ENCODE measurements at places on chromosomes 1 and 21. TPM values are rescaled to one million over a fixed set of nuclear protein-coding genes. Genes with fewer than 3 reads are reported as not detected.

DNA sequence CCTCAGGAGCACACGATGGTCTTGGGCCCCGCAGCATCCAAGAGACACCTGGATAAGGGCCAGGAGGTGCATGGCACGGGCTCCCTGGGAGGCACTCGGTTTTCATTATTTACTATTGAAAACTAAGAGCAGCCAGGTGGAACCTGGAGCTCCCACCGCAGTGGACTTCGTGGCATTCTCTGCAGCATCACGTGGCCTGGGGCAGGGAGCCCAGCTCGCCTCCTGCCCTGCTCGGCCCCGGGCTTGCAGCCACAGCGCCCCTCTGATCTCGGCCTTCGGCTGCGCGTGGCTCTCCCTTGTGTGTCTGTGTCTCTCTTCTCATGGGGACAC lies 121.6 kb downstream of the SIK1 start:
- peak; percentile 50 for DNase-seq

The CNKSR1 gene
- total RNA-seq: 21.6 TPM

DNA sequence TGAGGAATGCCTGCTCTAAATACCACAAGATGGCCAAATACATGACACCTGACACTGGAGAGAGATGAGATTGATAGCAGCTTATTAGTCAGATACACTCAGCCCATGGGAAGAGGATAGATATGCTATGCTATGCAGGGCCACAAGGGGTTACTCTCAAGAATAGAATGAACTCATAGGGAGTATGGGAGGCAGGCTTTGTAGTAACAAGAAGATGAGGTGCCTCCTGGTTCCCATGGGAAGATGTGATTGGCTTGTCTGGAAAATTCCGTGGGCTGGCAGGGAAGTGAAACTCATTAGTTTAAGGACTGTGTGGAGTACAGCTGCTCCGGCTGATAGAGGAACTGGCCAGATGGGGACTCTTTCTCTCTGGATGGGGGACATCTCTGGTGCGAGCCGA lies 16.5 kb downstream of the CCDC30 start:
- no peak for DNase-seq

DNA sequence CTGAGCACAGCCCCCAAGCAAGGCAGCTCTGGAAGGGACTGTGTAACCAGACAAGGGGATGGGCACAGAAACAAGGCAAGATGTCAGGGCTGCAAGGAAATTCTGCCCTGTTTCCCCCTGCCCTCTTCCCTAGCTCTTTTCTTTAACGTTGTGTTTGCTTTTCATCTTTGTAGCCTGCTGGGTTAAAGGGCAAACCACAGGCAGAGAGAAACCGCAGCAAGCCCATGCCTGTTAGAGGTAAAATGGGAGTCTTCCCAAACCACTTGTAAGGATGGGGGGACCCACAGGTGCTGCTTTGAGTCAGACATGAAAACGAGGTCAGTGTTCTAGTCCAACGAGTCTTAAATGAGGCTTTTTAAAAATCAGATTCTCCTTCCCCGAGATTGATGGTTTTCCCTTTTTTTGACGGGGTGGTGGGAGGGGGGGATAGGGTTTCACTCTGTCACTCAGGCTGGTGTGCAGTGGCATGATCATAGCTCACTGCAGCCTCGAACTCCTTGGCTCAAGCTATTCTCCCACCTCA lies 13.3 kb downstream of the TGFBR3 start:
- DNase-seq: no peak

DNA sequence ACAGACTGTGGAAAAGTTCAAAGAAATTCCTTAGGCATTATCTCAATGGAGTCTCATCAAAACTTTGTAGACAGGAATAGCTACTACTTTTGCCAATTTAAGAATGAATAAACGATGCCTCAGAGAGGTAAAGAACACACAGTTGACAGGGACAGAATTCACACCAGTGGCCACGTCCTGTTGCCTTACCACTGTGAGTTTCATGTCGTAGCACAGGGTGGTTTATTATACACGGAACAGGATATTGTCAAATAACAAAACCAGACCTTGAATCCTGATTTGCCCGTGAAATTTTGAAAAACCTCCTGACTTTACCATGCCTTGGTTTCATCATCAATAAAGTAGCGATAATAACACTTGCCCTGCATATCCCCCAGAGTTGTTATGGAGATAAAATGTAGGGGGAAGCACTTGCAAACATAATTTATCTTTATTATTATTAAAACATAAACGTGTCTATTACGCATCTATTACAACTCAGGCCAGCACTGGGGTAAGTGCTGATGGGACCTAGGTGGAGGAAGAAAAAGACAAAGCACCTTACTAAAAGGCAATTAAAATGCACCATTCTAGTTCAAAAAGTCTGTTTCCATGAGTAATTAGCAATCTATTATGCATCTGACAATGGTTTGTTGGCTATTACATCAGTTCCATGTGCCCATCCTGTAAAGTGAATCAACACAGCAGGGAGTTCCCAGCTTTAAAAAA lies 408.1 kb upstream of the RUNX1 start:
- DNase-seq: no peak

DNA sequence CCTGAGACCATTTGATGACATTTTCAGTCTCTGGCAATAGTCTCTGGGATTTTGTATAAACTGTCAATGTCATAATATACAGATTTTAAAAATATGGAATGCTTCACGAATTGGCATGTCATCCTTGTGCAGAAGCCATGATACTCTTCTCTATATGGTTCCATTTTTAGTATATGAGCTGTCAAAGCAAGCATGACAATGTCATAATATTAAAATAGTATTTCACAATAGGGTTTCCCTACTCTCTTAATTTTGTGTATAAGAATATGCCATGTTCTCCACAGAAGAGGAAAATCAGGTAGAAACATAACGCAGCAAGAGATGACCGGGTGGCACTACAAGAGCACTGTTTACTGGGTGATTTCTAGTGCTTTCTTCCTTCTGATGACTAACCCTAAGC lies 8.3 kb upstream of the DIPK1A start:
- no peak for DNase-seq

The B3GALNT2 gene
- 20.1 TPM for total RNA-seq

The TFAP2E gene
- total RNA-seq: 1.9 TPM

- DNase-seq: no peak
Observed at GRCh38 chr1:91015794-91016550, 5.9 kb downstream of the ZNF644 start.

The INSRR gene
- not detected for total RNA-seq

DNA sequence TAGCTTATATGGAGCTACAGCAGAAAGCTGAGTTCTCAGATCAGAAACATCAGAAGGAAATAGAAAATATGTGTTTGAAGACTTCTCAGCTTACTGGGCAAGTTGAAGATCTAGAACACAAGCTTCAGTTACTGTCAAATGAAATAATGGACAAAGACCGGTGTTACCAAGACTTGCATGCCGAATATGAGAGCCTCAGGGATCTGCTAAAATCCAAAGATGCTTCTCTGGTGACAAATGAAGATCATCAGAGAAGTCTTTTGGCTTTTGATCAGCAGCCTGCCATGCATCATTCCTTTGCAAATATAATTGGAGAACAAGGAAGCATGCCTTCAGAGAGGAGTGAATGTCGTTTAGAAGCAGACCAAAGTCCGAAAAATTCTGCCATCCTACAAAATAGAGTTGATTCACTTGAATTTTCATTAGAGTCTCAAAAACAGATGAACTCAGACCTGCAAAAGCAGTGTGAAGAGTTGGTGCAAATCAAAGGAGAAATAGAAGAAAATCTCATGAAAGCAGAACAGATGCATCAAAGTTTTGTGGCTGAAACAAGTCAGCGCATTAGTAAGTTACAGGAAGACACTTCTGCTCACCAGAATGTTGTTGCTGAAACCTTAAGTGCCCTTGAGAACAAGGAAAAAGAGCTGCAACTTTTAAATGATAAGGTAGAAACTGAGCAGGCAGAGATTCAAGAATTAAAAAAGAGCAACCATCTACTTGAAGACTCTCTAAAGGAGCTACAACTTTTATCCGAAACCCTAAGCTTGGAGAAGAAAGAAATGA lies 37.6 kb downstream of the CENPF start:
- no peak for DNase-seq

DNA sequence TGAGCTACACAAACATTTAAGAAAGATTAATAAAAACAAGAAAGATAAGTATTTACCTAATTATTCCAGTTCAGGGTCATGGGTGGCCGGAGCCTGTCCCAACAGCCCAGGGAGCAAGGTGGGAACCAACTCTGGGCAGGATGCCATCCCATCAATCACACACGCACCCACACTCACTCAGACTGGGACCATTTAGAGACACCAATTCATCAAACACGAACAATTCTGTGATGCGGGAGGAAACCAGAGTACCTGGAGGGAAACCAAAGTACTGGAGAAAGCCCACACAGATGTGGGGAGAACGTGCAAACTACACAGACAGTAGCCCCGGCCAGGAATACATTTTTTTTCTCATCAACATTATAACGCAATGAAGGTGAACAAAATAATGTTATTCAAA lies 16.2 kb downstream of the WASF2 start:
- no peak for DNase-seq

The C1orf74 gene
- 0.96 TPM for total RNA-seq

- no peak for DNase-seq
Observed at GRCh38 chr1:173168941-173169340, 38.2 kb downstream of the TNFSF4 start.

DNA sequence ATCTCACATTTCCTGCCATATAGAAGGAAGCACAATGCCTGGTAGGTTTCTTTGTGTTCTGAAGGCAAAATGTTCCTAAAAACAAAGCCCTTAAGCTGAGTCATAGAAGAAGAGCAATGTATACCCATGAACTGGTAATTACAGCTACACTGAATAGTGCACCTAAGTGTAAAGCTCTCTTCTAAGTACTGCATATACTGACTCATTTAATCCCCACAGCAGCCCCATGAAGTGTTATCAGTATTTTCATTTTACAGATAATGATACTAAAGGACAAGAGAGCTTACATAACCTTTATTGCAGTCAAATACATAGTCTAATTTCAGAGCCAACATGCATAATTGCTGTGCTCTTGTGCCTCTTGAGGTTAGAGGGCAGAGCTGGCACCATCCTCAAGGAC lies 239.9 kb downstream of the DPYD start:
- DNase-seq: no peak

DNA sequence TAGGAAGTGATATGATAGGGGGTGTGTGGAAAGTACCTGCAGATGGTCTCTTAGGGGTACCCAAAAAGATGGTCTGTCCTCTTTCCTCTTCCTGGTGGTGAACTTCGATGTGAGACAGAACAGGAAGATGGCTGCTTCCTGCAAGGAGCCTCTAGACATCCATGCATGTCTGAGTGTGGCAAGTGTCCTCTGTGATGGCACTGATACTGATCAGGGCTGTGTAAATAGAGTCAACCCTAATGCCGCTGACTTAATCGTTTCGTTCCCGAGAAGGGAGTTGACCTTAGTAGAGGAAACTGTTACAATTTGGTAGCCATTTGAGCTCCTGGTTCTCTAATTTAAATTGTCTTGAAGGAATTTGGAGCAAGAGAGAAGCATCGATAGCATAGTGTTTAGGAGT lies 168.6 kb downstream of the VPS13D start:
- DNase-seq: no peak

The KCNJ6 gene
- total RNA-seq: 0.06 TPM

DNA sequence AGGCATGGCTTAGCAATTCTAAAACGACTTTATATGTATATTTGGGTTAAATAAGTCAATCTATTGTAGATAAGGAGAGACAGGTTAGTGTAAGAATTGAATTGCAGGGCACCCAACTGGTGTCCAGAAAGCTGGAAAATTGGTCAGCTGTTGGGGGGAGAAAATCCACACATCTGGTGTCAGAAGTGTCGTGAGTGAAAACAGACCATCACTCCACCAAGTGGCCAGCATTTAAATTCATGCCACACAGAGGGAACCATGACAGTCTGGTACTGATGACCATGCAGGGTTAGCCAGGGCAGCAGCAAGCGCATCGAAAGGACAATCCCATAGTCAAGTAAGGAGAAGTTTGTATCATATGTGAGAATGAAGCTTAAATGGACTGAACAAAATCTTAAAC lies 11.7 kb downstream of the LAX1 start:
- DNase-seq: no peak

DNA sequence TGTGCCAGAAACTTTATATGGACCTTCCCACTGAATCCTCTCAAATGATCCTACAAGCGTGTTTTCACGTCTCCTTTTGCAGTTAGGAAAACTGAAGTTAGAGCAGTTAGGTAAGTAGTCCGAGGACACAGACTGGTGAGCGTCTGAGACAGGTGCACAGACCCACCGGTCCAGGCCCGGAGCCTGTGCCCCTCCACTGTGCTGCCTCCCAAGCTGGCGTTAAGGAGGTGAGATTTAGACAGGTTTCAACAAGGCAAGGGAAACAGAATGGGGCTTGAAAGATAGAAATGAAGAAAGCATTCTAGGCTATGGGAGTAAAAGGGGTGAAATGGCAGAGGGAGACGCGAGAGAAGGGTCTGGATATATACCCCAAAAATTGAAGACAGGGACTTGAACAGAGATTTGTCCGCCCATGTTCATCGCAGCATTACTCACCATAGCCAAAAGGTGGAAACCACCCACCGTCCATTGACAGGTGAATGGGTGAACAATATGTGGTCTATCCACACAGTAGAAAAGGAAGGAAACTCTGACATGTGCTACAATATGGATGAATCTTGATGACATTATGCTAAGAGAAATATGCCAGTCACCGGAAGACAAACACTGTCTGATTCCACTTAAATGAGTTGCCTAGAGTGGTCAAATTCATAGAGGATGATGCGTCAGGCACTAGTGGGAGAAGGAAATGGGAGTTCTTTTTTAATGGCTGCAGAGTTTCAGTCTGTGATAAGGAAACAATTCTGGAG lies 15.7 kb upstream of the PKP1 start:
- no peak for DNase-seq

The ZNF496 gene
- 28.0 TPM for total RNA-seq

The SYPL2 gene
- total RNA-seq: 3.1 TPM

DNA sequence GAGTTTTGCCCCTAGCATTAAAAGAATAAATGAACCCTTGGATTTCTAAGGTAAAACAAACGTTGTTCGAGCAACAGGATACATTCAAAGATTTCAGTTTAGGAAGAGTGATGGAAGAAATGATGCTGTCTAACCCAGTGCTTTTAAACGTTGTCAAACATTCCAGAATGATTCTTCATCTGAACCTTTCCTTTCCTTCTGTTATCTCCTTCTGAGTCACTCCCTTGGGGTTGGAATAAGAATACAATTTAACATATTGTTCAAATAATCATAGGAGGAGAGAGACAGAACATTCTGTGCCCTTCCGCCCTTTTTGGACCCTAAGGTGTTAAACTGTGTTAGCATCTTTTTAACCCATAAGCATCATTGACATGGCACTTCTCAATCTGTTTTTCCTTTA lies 61.1 kb upstream of the RCOR3 start:
- no peak for DNase-seq

- no peak for DNase-seq
Observed at GRCh38 chr1:232621050-232621449, 8.9 kb downstream of the SIPA1L2 start.

The INAVA gene
- 9.0 TPM for total RNA-seq

The OR2T35 gene
- total RNA-seq: not detected

The S100A4 gene
- 377 TPM for total RNA-seq

DNA sequence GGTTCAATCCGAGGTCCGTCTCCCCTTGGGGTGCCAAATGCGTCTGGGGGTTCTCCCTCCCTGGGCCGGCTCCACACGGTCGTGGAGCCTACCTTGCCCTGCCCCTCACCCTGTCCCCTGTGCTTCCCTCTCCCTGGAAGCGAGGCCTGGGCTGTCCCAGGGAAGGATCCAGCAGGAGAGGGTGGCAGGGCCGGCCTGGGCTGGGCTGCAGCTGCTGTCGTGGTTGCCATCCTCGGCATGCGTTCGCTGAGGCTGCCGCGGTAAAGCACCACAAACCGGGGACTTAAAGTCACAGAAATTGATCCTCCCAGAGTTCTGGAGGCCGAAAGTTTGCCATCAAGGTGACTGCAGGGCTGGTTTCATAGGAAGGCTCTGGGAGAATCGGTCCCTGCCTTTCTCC lies 123.0 kb upstream of the TMPRSS2 start:
- peak; percentile 49 for DNase-seq

Measured in upper lobe of right lung (tissue), 1 donor.